ENCODE measurements at places on chromosomes 3 and 15.

GRCh38 chr15:31306426-31307269 lies 20.0 kb upstream of the KLF13 start:
- DNase-seq, result peak; percentile 70

GRCh38 chr15:40340038-40340739 lies 550 bp downstream of the CCDC9B start:
- DNase-seq, result peak; percentile 77

GRCh38 chr3:105513042-105513441 lies 146.3 kb downstream of the ALCAM start:
- DNase-seq, result no peak

DNA sequence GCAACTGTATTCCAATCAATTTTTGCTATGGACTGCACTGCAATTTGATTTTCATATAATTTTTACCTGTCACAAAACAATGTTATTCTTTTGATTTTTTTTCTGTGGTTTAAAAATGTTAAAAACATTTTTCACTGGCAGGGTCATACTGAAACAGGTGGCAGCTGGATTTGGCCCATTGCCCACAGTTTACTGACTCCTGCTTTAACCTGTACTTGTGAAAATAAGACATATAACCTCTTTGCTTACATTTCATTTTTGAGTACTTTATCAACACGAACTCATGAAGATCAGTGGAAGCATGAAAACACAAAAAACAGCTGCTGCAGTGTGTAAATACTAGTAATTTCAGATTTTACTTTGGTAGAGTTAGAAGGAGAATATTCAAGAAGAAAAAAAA lies 313.1 kb downstream of the WDR72 start:
- no peak for DNase-seq

DNA sequence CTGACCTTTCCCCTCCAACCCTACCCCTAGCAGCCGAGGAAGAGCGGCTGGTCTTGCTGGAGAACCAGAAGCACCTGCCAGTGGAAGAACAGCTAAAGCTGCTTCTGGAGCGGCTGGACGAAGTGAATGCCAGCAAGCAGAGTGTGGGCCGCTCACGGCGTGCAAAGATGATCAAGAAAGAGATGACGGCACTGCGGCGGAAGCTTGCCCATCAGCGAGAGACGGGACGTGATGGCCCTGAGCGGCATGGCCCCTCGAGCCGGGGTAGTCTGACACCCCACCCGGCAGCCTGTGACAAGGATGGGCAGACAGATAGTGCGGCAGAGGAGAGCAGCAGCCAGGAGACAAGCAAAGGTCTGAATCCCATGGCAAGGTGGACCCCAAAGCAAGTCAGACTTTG lies 6.2 kb upstream of the OGG1 start:
- no peak for DNase-seq

DNA sequence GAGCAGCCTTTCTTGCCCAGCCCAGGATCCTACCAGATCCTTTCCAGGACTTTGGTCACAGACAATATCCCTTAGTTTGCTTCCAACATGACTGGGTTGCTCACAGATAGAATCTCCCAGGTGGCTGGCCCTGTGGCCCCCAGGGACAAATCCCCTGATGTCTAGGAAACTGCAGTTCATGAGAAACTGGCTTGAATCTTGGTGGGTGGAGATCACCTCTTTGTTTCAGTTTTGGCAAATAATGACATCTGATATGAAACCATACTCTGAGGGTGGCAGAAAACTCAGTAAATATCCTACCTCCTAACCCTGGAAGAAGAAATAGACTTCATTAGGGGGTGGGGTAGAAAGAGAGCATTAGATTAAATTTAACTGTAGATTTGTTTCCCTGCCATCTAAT lies 44.1 kb upstream of the PFN2 start:
- DNase-seq, result no peak

GRCh38 chr3:65904016-65904415 lies 134.7 kb downstream of the MAGI1 start:
- DNase-seq, result no peak

DNA sequence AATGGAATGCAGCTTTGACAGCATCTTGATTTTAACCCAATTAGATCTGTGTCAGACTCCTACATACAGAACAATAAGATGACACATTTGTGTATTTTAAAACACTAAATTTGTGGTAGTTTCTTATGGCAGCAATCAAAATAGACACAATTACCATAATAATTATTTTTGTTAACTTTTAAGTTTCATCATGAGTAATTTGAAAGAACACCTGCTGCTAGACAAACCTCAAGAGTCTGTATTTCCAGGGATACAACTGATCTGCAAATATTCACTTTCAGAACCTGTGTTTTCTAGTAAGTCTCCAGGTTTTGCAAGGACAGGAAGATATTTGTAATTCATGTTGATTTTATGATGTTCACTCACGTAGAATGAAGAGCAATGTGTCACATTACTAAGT lies 736.8 kb downstream of the DIPK2A start:
- DNase-seq, result no peak

DNA sequence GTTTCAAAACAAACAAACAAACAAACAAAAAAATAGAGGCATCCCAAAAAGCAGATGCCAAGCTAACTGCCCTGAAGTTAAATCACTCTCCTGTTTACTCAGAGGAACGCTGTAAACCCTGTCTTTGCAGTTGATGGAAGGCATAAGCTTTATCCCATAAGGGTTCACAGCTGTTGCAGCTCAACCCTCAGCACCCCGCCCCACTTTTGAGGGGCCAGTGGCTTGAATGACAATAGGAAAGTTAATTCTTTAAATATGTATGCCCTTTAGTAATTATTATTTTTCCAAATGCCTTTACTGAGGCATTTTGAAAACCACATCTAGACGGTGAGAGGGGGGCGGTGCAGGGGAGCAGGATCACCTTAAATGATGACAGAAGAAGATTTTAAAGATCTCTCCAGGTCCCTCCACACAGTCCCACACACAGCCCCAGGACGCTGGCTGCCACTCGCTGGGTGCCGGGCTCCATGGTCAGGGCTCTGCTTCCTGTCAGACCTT lies 272.1 kb downstream of the FAM43A start:
- DNase-seq, result no peak

DNA sequence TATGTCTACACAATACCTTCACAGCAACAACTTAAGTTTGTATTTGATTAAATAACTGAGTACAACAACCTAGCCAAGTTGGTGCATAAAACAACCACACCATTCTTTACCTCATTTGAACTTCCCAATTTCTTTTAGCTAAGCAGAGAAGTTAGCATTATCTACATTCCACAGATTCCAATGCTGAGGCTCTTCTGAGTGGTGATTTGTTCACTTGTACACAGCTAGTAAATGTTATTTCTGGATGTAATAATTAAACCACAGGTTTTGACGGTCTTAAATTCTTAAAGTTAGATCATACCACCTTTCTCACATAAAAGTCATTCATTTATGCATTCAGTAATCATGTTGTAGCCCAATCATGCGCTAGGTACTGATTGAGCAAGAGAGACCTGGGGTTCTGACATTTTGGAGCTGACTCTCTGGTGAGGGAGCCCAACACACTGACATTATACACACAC lies 102.5 kb downstream of the SST start:
- DNase-seq, result no peak

DNA sequence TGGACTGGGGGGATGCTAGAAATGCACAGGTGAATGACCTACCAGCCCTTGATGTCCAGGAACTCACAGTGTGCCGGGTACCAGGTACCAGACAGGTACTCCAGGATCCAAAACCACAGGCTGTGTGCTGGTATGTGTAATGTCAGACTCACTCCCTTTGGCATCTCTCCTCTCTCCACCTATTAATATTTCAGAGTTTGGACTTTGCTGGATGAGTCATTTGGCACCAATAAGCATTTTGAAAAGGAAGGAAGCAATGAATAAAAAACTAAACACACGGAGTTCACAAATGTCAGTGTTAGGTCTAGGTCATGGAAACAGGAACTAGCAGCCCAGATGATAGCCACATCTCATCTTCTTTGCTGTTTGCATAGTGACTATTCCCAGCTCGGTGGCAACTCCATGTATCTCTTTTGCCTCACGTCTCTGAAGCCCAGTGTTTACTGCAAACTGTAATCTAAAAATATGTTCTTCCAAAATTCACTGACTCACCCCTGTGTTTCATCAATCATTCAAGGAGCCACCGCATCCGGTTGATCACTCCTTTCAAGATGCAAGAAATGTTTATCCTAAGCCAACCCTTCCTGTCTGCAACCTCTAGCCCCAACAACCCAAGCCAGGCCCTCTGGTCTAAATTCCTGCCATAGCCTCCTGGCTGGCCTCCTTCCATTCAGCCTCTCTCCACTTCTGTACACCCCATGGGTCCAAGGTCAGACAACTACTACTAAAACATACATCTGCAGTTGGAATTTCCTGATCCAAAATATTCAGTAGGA lies 8.4 kb downstream of the ITGB5 start:
- DNase-seq, result peak; percentile 83

DNA sequence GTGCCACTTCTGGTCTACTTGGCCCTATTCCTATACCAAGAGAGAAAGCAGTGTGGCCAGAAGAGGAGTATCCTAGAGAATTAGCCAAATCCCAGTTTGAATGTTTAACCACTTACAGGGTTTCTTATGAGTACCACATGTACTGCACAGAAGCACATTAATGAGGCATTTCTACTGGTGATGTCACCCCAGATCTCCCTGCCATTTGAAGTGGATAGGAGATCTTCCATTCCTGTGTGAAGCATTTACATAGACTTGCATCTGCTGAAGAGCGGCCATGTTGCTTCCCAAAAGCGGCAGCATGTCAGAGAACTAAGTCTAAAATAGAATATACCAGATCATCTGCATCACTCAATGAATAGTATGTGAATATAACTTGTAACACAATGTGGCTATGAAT lies 108.4 kb upstream of the TUSC7 start:
- no peak for DNase-seq

DNA sequence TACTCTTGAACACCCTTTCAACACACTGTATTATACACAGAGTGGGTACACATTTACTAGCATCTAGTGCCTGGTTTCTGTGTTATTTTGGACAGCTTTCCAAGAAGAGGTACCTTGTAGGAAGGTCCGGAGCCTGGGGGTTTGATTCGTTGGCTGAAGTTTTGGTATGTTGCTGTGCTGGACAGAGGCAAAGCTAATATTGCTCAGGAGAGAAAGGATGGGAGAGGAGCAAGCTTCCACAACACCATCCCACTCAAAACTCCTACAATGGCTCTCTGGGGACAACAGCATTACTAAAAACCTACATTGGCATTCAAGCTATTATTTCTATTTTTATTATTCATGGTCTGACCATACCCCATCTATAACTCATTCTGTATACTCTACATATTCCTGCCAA lies 1.1 kb upstream of the LYSMD2 start:
- no peak for DNase-seq

DNA sequence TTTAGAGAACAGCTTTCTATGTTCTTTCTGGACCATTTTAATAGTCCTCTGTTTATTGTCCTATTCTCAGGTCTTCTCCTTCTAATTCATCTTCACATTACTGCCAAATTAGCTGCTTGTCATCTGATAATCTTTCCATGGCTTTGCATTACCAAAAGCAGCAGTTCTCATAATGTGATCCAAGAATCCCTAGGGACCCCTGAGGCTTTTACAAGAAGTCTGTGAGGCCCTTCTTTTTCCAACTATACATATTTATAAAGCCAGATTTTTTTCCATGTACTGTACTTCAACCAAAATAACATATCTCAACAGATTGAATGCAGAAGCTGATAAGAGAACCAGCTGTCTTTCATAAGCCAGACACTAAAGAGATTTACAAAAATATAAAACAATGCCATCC lies 162.5 kb upstream of the BFSP2 start:
- no peak for DNase-seq

GRCh38 chr3:13069495-13069894 lies 3.7 kb downstream of the IQSEC1 start:
- no peak for DNase-seq

DNA sequence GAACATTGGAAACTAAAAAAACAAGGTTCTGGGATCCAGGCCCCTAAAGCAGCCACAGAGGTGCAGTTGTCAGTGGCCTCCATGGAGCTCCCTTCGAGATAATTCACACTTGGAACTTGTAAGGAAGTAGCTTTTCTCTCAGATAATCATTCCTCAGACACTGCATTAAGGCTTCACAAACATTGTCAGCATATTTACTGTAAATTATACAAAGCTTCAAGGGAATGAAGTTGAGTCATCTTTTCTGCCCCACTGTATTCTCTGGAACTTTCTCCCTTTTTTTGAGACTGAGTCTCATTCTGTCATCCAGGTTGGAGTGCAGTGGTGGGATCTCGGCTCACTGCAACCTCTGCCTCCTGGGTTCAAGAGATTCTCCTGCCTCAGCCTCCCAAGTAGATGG lies 7.1 kb downstream of the BLOC1S6 start:
- no peak for DNase-seq

DNA sequence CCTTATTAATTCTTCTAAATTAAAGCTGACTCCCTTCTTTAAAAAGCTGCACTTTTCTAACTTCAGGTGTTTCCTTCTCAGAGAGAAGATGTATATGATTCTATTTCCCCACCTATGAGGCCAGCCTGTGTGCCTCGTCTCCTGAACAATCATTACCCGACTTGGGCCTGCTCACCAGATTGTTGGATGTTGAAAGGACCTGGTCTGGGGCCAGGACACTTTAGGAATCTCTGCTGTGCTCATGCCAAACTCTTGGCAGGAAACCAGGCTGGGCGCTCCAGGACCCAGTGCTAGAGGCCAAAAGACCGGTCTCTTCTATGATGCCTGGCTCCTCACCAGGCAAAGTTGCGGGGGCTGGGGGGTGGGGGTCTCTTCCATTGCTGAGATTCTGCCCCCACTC lies 16.9 kb upstream of the LRRC31 start:
- DNase-seq, result peak; percentile 75

GRCh38 chr3:177307391-177307790 lies 110.1 kb upstream of the TBL1XR1 start:
- no peak for DNase-seq

- no peak for DNase-seq
These were observed 30.4 kb downstream of the SECISBP2L start for GRCh38 chr15:49015896-49016295.

DNA sequence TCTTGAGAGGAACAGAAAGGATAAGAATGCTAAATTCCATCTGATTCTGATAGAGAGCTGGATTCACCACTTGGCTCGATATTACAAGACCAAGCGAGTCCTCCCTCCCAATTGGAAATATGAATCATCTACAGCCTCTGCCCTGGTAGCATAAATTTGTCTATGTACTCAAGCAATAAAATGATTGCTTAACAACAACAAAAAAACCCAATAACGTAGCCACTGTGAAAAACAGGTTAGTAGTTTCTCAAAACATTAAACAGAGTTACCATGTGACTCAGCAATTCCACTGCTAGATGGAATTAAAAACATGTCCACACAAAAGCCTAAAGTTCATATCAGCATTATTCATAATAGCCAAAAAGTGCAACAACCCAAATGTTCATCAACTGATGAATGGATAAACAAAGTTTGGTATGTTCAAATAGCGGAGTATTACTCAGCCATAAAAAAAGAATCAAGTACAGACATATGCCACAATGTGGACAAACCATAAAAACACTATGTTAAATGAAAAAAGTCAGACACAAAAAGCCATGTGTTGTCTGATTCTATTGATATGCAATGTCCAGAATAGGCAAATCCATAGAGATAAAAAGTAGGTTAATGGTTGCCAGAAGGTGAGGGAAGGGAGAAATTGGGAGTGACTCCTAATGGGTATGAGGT lies 16.8 kb downstream of the BCL2L10 start:
- no peak for DNase-seq

GRCh38 chr3:98551754-98552153 lies 20.0 kb downstream of the GPR15 start:
- no peak for DNase-seq

GRCh38 chr3:158830391-158830790 lies 28.5 kb downstream of the MFSD1 start:
- no peak for DNase-seq

Measured in right atrium auricular region (tissue), 2 donors.